ENCODE measurements at places on chromosomes 4 and X.

- DNase-seq: peak; percentile 90
Measured at GRCh38 chr4:6916587-6917460, 7.2 kb downstream of the TBC1D14 start.

DNA sequence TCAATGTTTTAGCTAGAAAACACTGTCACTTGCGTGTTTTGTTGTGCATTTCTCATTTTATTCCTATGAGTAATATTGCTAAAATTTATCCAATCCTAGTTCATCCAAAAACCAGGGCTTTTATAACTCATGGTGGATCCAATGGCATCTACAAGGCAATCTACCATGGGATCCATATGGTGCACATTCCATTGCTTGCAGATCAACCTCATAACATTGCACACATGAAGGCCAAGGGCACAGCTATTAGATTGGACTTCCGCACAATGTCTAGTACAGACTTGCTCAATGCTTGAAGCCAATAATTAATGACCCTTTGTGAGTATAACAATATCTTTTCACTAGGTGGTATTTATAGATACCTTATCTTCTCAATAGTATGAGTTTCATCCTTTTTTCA, 57.2 kb upstream of the UGT2B7 start:
- no peak for DNase-seq

DNA sequence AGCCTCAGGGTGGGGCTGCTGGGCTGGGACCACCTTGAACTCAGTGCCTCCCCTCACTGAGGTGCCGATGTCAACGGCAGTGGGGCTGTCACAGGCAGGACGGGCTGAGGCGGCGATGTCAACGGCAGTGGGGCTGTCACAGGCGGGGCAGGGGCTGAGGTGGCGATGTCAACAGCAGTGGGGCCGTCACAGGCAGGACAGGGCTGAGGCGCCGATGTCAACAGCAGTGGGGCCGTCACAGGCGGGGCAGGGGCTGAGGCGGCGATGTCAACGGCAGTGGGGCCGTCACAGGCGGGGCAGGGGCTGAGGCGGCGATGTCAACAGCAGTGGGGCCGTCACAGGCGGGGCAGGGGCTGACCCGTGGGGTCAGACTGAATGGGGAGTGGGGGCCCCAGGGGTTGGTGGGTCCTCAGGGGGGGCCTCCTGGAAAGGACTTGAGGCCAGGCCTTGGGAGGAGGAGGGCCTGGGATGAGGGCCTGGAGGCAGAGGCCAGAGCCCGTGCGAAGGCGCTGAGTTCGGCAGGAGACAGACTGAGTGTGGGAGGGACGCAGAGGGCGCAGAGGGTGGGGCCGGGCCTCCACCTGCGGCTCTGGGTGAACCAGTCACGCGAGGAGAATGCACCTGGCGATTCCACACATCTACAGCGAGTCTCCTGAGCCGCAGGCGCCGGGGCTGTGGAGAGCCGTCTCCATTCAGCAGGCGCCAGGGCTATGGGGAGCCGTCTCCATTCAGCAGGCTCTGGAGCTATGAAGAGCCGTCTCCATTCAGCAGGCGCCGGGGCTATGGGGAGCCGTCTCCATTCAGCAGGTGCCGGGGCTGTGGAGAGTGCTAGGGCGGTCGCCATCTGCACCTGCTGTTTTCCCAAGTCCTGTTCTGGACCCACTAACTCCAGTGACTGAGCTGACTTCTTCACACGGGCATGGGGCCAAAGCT, 22.9 kb downstream of the ATP5ME start:
- DNase-seq: peak; percentile 75

DNA sequence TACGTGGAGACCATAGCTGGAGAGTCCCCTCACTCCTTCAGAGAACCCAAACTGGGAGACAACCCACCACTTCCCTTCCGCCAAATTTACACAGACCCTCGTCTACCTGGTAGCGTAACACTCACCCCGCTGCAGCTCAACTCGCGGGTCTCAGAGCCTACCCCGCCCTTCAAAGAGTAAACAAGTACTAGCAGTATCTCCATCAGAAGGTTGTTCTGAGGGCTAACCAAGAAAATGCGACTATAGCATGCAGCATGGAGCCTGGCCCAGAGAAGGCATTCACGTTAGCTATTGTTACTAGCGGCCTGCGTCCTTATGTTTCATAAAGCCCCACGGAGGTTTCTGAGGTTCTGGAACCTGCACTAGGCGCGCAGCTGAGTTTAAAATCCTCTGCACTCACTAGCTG, 531 bp upstream of the MANBA start:
- DNase-seq: peak; percentile 23

- DNase-seq: no peak
Measured at GRCh38 chr4:182893047-182893446, 24.1 kb downstream of the DCTD start.

DNA sequence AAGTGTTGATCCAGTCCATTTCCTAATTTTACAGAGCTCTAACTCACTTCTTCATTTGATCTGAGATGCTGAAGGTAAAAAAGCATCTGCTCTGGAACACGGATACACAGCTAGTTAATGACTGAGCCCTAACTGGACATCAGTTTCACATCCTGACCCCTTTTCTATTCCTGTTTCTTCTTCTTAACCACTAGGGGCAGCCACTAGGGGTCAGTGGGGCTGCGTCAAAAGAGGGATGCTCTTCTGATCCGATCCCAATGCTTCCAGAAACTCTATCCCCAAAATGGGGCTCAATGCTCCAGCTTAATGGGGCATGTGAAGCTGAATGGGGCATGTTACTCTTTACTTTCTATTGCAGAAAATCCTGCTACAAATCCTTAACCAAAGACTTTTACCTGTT, 33.4 kb upstream of the PHKA2 start:
- DNase-seq: no peak

- no peak for DNase-seq
Measured at GRCh38 chrX:102846544-102847236, 90.4 kb upstream of the RAB40AL start.

DNA sequence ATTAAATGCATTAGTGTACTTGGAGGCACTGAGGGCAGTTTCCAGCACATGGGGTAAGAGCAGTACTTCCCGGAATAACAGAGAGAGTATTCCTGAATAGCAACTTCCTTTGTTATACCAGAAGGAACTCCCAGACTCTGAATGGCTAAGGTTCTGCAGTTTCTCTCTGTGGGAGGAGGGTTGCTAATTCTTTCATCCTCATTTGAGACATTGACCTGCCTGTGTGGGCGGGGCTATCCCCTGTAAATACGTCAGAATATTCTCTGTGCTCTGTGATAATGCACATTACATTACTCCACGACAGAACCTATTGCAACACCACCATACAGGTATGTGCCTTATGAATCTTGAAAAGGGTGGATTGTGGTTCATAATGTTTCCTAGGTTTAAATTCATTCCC, 52.7 kb downstream of the SPINK2 start:
- DNase-seq: peak; percentile 41

DNA sequence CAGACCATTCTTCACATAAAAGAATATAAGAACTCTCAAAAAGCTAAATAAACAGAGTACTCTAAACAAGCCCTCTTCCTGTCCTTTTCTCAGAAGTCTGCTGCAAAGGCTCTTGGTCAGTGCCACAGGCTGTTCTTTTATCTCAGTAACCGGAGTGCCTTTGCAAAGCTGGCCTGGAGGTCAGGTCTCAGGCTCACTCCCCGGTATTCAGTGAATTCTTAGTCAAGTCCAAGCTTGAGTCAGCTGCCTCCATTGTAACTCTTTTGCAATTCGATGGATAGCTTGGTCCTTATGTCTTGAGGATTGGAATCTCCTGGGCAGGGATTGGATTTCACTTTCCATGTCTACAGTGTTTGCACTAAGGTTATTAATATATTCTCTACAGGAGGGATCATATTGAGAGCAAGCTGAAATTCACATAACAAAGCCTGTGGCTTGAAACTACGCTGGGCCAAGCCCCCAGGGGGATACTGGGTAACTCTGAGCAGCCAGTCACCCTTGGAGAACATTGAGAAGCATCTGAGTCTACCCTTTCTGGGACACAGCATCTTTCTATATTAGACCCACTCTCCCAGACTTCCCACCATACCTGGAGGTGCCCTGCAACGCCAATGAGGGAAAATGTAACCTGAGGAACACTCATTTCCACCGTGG, 10.0 kb upstream of the HS6ST2 start:
- DNase-seq: no peak

DNA sequence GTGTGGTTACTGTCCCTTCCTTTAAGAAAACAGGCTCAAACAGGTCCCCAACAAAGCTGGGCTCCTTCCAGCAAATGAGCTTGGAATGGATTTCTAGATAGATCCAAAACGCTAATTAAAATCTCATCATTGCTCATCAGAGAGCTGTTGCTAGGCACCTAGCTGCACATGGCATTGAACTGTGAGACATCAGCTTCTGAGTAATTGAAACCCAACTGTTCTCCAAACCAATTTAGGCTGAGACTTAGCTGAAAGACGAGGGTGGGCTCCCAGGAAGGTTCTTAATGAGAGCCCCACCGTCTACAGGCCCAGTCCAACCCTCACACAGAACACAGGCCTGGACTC, 59.1 kb downstream of the FAM184B start:
- DNase-seq: no peak

DNA sequence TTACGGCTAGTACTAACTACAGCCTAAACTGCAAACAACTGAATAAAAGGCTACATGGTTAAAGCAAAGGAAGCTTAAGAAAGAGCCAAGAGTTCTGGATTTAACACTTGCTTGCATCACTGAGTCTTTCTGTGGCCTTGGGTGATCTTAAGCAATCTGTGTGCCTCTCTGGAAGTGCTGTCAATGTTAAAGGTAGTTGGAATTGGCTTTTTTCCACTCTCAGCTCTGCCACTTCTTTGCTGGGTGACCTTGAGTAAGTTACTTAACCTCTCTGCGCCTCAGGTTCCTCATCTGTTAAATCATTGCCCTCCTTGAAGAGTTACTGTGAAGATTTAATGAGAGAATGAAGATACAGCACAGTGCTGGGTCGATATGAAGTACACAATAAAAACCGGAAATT, 15.7 kb downstream of the SLC2A9 start:
- DNase-seq: no peak

DNA sequence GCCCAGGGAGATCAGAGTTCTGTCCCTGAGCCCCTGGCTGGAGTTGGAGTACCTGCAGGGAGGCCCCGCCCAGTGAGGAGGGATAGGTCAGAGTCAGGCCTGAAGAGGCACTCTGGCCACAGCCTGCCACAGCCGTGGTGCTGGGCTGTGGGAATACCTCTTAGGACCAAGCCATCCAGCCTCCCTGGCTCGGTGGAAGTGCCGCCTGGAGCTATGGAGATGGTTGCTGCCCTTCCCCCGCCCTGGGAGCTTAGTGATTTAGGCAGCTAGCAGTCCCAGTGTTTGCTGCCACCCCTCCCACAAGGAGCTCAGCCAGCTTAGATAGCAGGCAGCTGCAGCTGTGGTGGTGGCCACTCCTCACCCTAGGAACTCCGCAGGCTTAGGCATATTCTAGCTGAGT, 446.3 kb upstream of the GNPDA2 start:
- no peak for DNase-seq

DNA sequence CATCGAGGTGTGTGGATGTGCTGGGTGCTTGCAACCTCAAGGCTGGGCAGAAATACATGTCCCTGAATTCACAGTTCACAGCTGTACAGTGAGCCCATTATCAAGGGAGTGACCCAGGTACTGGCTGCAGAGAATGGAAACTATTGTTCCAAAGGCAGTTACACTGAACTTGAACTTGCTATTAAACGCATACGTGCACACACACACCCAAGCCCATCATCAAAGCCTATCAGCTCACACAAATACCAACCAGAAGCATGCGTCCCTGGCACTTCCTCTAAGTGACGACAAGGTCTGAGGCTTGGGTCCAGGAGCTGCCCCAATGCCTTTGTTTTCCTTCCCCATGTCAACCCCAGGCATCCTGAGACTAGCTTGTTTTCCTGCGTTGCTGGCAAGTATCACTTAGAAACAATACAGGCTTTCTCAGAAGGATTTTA, 88.6 kb downstream of the IRF2 start:
- DNase-seq: no peak

- DNase-seq: no peak
Measured at GRCh38 chr4:26873391-26874026, 12.9 kb downstream of the STIM2 start.

- no peak for DNase-seq
Measured at GRCh38 chr4:56149591-56149990, 200.8 kb downstream of the CEP135 start.

DNA sequence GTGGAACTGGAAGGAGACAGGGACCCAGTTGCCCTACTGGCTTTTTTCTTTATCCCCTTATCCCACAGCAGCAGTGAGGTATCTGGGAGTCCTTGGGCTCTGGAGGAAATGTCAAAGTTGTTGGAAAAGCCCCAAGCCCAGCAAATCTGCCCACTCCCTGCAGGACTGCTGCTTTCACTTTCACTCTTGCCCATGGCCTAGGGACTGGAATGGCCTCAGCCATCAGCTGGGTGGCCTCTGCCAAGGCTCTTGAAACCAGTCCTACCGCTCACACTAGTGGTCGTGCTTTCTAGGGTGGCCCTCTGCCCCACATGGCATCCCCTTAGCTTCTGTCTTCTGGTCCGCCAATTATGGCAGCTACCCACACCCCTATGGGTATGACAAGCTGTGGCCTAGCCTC, 9.7 kb upstream of the RHOXF1 start:
- no peak for DNase-seq

GRCh38 chr4:1986578-1987210, 22.1 kb downstream of the NELFA start:
- peak; percentile 65 for DNase-seq

- DNase-seq: no peak
Measured at GRCh38 chr4:38832206-38832605, 24.4 kb downstream of the TLR6 start.
